Activated CD4-positive, alpha-beta T cell treated with anti-CD3 and anti-CD28 coated beads, Interleukin-2, amount 50 U/mL, for 24 hours (primary cell): ENCODE measurements at places on chromosomes 2 and 18.
A peak's percentile ranks its signal among the peaks of the same experiment; 100 is the strongest.

DNA sequence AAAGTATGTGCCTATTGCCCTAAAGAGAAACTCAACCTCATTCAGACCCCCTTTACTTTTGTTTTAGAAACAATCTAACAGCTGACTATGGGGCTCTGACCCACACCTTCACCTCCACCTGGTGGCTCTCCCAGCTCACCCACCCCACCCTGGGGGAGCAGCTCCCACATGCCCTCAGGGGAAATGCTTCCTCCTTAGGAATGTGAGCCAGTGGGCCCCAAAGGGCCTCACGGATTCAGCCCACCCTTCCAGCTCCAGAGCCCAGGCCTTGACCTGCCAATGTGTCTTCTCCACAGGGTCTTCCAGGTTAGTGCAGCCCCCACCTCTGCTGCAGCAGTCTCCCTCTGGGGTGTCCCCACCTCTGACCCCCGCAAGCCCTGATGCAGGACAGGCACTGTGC is 680.1 kb upstream of the RAB6C start:
- no peak for DNase-seq

- DNase-seq = no peak
These were observed 278.1 kb downstream of the LRATD1 start for GRCh38 chr2:14910654-14911053.

DNA sequence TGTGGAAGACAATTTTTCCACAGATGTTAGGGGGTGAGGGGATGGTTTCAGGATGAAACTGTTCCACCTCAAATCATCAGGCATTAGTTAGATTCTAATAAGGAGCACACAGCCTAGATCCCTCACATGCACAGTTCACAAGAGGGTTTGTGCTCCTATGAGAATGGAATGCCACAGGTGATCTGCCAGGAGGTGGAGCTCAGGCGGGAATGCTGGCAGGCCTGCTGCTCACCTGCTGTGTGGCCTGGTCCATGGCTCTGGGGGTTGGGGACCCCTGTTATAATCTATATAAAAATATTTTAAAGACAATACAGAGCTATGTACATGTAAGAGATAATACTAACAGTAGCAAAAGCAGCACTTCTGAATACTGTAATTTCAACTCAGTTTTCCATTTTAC is 19.2 kb downstream of the CWC22 start:
- no peak for DNase-seq

GRCh38 chr2:1736997-1737480 is 7.3 kb downstream of the PXDN start:
- no peak for DNase-seq

GRCh38 chr2:85648619-85649018 is 19.4 kb downstream of the SFTPB start:
- no peak for DNase-seq

GRCh38 chr2:101474731-101475384 is at the start of gene RFX8:
TSS of gene RFX8 (minus strand) at chr2:101475112. CDS start at chr2:101466848, 8,264 bp downstream.
- peak; percentile 25 for DNase-seq

DNA sequence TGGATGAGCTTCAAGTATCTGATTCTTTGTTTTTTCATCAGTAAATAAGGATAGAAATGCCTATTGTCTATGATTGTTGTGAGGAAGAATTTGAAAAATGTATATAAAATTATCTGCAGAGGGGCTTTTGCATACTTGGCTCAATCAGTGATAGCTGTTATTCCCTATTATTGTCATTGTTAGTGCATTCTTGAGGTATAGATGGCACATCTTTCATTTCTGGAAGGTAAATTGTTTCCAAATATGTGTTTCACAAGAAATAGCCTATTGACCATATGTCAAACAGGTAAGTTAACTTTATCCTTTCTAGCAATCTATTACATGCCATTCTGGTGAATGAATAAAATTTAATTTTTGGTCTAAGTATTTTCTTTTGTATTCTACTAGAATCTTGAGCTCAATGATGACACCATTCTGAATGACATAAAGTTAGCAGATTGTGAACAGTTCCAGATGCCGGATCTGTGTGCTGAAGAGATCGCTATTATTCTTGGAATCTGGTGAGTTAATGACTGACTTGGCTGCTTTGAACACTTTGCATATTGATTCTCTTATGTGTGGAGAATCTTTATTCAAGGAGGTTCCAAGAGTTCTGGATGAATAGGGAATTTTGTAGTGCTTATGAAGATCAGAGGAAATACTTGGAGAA is 44.2 kb downstream of the TTC27 start:
- DNase-seq = no peak

GRCh38 chr2:187618813-187619212 is 64.6 kb upstream of the TFPI start:
- DNase-seq = no peak

DNA sequence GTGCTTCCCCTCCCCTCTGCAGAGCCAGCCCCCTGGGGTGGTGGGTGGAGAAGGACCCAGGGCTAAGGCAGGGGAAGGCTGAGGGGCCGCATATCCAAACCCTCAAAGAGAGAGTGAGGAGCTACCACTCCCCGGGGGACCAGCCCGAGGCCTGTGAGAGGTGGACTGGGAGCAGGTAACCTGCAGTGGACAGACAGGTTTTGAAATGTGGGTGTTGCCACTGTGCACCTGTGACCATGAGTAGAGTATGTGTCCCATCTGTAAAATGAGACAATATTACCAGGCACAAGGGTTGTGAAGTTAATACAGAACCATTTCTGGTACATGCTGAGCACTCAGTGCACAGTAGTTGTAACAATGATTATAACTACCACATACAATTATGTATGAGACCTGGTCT is 51.2 kb upstream of the POMC start:
- no peak for DNase-seq

GRCh38 chr18:36638224-36638623 is 190.6 kb downstream of the TPGS2 start:
- no peak for DNase-seq

- DNase-seq = no peak
These were observed 28.9 kb downstream of the KCNK3 start for GRCh38 chr2:26721115-26722032.
